ENCODE measurements at places on chromosomes 2 and 18.

DNA sequence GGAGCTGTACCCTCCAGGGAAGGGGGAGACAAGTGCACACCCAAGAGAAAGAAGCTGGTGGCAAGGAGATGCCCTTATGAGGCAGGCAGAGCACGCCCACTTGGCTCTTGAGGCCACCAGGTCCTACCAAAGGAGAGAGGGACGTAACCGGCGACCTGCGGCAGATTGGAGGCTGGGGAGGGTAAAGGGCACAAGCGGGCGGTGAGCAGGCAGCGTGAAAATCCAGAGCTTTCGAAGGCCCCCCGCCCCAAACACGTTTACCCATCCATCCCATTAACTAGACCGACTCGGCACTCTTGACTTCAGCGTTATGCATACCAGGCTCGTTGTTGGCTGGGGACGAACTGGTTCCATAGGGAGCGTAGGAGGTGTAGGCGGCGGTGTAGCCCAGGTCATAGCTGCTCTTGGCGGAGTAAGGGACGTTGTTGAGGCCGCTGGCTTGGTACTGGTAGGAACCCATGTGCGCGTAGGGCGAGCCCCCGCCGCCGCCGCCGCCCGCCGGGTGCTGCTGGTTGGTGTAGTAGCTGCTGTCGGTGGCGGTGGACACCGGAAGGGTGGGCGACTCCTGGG is 794 bp downstream of the DLX2 start:
- DNase-seq, result no peak

DNA sequence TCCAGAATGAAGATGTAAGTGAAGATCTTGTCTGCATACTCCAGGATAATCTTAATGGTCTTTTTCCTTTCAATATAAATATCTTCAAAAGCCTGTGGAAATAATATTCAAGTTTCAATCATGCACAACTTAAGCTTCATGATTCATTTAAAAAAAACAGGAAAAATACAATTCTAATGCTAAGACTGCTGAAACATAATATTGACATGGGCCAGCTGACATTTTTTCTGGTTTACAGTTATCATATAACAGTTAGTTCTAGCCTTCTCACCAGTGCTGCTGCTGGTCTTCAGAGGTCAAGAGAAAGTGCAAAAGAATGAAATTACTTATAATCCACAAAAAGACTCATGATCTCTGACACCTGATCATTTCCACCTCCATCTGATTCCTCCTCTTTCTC is 110.4 kb upstream of the SCN1A start:
- DNase-seq, result no peak

- DNase-seq, result no peak
Observed at GRCh38 chr2:238615187-238615586, 188.5 kb downstream of the ASB1 start.

- DNase-seq, result no peak
Observed at GRCh38 chr18:24791751-24792545, 331.5 kb downstream of the HRH4 start.

DNA sequence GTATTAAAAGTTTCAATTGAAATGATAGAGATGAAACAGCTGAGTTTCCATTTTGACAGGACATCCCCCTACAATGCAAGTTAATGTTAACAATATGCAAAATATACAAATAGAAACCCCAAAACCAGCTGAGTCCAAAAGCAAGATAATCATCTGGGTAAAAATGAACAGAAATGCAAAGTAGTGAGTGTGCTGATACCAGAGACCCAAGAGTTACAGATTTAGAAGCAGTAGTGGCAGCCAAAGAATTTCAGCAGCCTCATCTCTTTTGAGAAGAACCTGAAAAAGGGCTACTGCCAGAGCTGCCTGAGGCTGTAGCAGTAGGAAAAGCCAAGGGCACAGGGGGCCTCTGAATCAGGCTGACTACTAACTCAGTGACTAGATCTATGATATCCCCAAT is 82.6 kb downstream of the THADA start:
- no peak for DNase-seq

DNA sequence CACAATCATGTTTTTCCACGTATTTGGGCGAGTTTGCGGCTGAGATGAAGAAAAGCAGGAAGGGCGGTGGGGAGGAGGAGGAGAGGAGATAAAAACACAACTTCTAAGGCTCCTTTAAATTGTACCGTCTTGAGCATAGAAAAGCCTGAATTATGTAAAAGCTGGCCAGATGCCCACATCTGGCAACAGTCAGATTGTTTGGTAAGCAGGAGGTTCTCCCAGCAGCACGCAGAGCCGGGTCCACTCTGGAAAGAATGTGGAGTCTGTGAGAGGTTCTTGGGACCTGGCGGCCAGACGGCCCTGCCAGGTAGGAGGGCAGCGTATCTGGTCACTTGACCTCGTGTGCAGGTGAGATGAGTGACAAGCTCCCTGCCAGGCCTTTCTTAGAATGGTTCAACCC is 215.3 kb upstream of the APCDD1 start:
- no peak for DNase-seq

- DNase-seq, result no peak
Observed at GRCh38 chr18:76306685-76307292, 188.3 kb downstream of the ZNF516 start.

DNA sequence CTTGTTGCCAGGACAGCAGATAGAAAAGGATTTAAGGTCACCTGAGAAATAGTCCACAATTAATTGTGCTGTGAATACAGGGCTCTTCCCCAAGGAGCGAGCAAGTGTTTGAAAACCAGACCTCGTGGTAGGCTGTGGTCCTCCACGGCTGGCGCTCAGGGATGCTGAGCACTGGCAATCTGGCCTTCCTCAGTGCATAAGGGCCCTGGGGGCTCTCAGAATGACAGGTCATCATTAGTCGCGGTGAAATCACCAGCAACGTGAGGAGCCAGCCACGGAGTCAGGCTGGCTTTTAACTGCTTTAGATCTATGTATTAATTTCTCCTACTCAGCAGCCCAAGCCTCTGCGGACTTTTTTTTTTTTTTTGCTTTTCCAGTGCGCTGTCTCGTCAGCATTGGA is 148.5 kb downstream of the FHOD3 start:
- no peak for DNase-seq

DNA sequence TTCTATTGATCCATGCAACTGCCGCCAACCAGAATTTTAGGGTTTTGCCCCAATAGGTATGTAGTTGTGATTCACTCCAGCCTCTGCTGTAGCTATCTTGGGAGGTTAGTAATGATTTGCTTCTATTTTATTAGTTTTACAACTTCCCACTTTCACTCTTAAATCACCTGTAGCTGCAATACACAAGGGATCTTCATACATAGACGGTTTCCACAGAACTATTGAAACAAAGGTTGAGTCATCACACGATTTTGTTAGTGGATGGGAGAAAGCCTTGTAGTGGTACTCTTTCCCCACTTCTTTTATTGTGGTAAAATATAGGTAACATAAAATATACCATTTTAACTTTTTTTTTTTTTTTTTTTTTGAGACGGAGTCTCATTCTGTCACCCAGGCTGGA is 104.2 kb upstream of the SPRED2 start:
- DNase-seq, result no peak

GRCh38 chr2:148914463-148914862 is 39.4 kb downstream of the KIF5C start:
- no peak for DNase-seq

- no peak for DNase-seq
Observed at GRCh38 chr2:234964631-234965461, 13.0 kb downstream of the SH3BP4 start.

GRCh38 chr2:23285091-23285800 is 99.7 kb upstream of the KLHL29 start:
- no peak for DNase-seq

Measured in kidney capillary endothelial cell (primary cell).